ENCODE measurements at places on chromosomes 7 and 10.

- no peak for DNase-seq
Measured at GRCh38 chr10:69014171-69014570, 25.6 kb downstream of the KIFBP start.

- DNase-seq, result no peak
Measured at GRCh38 chr7:148304456-148304855, 286.1 kb upstream of the C7orf33 start.

GRCh38 chr10:25682203-25682851 is 251.7 kb upstream of the MYO3A start:
- DNase-seq, result no peak

GRCh38 chr10:43689618-43689954 is 40.9 kb upstream of the ZNF32 start:
- peak; percentile 56 for DNase-seq

- DNase-seq, result no peak
Measured at GRCh38 chr7:133886797-133887196, 240.3 kb upstream of the LRGUK start.

Data from MV-4-11 (cell line).